ENCODE measurements at places on chromosomes 12 and 14.
A peak's percentile ranks its signal among the peaks of the same experiment; 100 is the strongest.

GRCh38 chr14:68513838-68514607 lies 278.8 kb downstream of the ZFP36L1 start:
- DNase-seq: no peak

- DNase-seq: no peak
Observed at GRCh38 chr14:76672123-76672522, 89.1 kb upstream of the VASH1 start.

GRCh38 chr14:56351861-56352260 lies 227.7 kb upstream of the TMEM260 start:
- DNase-seq: no peak

DNA sequence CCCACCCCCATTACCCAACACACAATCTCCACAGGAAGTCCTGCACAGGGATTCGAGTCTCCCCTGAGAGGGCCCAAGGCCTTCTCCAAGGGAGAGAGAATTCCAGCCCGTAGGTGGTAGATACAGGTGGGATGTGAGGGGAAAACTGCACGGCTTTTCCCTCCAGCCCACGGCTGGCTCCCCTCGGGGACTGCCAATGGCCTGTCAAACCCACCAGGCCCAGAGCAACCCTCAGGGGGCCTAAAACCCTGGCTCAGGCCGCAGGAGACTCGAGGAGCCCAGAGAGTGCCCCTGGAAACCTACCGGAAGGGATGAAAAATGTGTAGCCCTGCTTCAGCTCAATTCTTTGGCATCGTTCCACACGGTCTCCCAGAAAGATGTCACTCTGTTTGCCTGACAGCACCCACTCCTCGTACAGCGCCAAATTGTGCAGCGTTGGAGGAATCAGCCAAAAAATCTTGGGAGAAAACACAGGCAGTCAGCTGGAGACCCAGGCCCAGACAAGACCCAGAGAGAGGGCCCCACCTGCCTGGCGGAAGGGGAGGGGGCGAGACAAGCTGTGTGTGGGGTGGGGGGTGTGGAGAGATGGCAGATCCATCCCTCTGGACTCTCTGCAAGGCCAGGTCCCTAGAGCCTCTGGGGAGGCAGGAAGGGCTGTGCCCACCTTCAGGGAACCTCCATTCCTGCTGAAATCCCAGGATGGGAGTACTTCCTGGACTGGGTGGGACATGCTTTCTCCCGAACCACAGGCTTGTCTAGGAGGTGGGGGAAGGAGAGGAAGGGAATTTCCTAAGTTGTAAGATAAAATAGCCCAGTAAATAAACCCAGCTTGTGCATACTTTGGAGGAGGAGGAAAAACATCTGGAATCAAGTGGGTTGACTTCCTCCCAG lies 48.1 kb downstream of the KDM2B start:
- DNase-seq: no peak

GRCh38 chr12:118034429-118035189 lies 18.1 kb downstream of the RFC5 start:
- DNase-seq: no peak

DNA sequence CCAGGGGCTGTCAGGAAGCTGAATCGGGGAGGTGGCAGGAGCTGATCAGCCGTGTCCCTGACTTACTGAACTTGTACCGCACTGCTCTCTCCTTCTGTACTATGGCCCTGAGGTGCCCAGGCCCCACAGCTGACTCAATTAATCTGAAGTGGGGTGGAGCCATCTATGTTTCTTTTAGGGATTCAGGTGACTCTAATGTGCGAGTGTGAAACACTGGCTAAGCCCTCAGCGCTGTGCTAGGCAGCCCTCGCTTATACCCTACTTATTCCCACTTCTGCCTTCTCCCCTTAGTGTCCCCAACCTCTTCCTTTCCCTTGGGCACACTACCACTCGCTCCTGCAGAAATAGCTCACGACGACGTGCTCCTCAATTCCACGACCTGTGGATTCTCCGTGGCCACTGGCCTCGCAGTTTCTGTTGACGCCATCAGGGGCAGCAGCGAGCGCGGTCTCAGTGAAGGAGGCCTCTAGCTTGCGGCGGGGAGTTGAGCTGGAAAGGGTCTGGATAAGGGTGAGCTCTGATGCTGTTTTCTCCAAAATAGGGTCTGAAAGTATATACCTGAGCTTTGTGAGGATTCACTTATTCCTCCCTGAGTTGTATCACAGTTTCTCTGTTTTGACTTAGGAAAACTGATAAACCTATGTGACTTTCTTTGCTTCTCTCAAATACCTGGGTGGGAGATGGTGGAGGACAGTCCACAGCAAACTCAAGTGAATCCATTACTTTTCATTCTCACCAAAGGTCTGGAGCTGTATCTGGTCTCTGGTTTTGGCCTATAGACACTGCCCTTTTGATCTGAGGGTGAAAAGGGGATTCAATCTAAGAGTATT lies 167.6 kb downstream of the SLC41A2 start:
- DNase-seq: peak; percentile 55

- no peak for DNase-seq
Observed at GRCh38 chr12:53754633-53755264, 3.0 kb upstream of the CISTR start.

DNA sequence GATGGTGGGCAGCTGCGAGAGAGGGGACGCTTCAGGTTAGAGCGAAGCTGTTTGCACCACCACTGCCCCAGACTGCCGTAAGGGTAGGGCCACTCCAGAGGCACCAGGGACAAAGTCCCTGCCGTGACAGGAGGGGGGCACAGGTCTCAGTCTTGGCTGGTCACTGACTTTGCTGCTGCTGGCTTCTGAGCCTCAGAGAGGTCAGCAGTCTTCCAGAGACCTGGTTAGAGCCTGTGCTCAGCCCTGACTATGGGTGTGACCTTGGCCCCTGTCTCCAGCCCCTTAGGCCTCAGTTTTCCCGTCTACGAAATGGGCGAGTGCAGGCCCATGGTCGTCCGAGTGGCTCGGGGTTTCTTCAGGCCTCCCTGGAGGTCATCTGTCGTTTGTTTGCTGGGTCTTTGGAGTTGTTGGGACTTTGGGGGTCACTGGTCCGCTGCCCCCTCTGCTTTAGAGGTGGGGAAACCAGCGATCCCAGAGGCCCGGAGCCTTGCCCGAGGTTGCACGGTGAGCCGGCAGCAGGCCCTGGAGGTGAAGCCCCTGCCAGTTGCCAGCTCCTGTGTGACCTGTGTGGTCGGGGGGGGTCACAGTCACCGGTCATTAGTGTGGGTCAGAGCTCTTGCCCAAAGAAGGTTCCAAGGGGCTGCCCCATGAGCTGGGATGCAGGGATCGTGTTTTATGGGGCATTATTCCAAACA lies 15.3 kb downstream of the MEG3 start:
- DNase-seq: no peak

GRCh38 chr14:83660597-83660996 lies 1869.3 kb upstream of the FLRT2 start:
- DNase-seq: no peak

DNA sequence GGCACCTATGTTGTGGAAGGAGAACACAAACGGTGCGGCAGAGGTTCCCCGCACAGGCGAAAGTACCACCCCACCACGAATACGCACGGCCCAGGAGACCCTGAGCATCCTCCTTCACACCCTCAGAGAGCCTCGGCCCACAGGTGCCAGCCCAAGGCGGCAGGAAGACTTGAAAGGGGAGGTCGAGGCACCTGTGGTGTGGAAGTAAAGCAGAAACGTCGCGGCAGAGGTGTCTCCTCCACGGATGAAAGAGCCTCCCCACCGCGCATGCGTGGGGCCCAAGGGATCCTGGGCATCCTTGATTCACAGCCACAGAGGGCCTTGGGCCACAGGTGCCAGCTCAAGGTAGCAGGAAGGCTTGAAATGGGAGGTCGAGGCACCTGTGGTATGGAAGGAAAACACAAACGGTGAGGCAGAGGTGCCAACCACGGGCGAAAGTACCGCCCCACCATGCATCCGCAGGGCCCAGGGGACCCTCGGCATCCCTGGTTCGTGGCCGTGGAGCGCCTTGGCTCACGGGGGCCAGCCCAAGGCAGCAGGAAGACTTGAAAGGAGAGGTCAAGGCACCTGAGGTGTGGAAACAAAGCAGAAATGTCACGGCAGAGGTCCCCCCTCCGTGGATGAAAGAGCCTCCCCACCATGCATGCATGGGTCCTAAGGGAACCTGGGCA lies 380.1 kb downstream of the ALG10 start:
- no peak for DNase-seq

DNA sequence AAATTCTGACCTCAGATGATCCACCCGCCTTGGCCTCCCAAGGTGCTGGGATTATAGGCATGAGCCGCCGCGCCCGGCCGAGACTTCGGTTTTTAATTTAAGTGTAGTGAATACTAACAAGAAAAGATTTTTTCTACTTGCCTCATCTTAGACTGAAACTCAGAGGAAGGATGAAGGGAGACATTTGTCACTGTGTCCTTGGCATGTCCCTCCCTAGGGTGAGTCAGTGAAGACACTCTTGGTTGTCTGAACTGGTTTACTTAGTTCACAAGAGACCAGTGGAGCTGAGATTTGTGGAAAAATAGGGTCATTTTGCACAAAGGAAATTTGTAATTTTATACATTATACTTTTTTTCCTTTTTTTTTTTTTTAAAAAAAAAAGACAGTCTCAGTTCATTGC lies 13.5 kb downstream of the C12orf71 start:
- DNase-seq: no peak

- peak; percentile 1 for DNase-seq
Observed at GRCh38 chr12:100826323-100826722, 31.7 kb downstream of the ANO4 start.

DNA sequence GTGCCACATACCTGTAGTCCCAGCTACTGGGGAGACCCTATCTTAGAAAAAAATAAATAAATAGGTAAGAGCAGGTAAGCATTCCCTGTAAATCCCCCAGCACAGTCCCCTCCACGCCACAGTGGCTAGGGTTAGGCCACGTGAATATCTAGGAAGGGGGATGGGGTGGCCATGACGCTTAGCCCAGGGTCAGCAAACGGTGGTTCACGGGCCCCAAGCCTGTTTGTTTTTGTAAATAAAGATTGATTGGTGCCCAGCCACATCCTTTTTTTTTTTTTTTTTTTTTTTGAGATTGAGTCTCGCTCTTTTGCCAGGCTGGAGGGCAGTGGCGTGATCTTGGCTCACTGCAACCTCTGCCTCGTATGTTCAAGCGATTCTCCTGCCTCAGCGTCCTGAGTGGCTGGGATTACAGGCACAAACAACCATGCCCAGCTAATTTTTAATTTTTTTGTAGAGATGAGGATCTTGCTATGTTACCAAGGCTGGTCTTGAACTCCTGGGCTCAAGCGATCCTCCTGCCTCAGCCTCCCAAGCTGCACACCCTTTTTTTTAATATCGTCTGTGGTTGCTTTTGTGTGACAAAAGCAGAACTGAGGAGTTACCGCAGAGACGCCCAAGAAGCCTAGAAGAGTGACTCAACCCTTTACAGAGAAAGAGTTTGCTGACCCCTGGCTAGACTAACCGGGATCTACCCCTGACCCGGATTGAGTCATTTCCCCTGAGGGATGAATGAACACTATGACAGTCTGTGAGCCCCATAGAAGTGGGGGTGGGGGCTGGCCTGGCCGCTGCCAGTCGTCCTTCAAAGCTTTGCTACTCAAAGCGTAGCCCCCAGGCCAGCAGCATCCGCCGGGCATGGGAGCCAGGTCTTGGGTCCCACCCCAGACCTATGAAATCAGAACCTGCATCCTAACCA lies 113.7 kb upstream of the NCOR2 start:
- DNase-seq: no peak

GRCh38 chr14:96585672-96586013 lies 83.5 kb downstream of the PAPOLA start:
- no peak for DNase-seq

DNA sequence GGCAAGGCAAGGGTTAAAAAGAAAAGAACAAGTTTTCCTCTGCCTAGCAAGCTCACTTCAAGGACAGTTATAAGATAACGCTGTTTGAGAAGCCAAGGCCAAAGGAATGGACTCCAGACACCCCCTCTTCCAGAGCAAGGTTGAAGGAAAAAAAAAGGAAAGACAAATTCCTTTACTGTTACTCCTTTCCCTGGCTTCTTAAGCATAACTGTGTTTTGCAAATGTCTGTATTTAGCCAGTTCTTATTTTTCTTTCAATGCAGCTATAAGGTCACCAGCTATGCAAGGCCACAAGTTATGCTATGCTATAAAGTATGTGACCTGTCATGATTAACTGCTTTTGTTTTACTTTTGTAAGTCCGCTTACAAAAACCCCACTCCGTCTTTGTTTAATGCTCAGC lies 26.6 kb downstream of the ZNF410 start:
- DNase-seq: no peak

- no peak for DNase-seq
Observed at GRCh38 chr12:29519585-29520182, 22.2 kb upstream of the OVCH1 start.

GRCh38 chr12:51517800-51518199 lies 73.2 kb upstream of the SCN8A start:
- DNase-seq: no peak

DNA sequence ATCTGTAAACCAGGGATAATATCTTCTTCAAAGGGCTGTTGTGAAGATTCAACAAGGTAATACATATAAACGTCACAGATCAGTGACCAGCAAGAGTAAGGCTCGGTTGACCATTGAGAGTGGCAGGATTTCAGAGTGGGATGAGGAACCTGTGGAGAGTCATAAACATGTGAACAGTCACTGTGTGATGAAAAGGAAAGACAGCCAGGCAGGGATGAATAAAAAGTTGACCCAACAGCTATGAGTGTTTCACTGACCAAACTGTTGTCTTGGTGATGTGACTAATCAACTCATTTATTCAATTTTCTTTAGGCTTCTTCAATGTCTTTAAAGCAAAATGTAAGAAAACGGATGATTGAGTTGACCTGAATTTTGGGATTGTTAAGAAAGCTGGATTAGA lies 8.6 kb upstream of the FRMD6 start:
- DNase-seq: no peak

- no peak for DNase-seq
Observed at GRCh38 chr12:49808686-49809380, 19.4 kb downstream of the NCKAP5L start.

Data from stimulated activated CD4-positive, alpha-beta T cell treated with anti-CD3 and anti-CD28 coated beads, Interleukin-4, amount 100 ng/mL, for 1 hour (primary cell).